ENCODE measurements at places on chromosomes 1 and 21. TPM values are rescaled to one million over a fixed set of nuclear protein-coding genes. Genes with fewer than 3 reads are reported as not detected.

Gene PDC
- not detected for total RNA-seq

Gene NAV1
- 66.6 TPM for total RNA-seq

Gene TMPRSS2
- total RNA-seq: not detected

Gene IGSF9
- 0.30 TPM for total RNA-seq

Gene GRIK3
- 0.91 TPM for total RNA-seq

Gene OR2T29
- total RNA-seq: not detected

Gene DNM3
- 1.7 TPM for total RNA-seq

Gene TRNP1
- 31.7 TPM for total RNA-seq

Gene CD101
- 1.0 TPM for total RNA-seq

Gene CNKSR1
- 1.4 TPM for total RNA-seq

Gene TDRD5
- total RNA-seq: not detected

Gene KMO
- total RNA-seq: 0.56 TPM

Gene TMPRSS15
- not detected for total RNA-seq

Gene DCST2
- total RNA-seq: 0.16 TPM

Gene CSF3R
- 3.3 TPM for total RNA-seq

Gene IER5
- 15.1 TPM for total RNA-seq

Gene KRTAP13-3
- total RNA-seq: not detected

Gene ATP1B1
- total RNA-seq: 302 TPM

Gene CIART
- total RNA-seq: 11.8 TPM

Gene SPRR2E
- total RNA-seq: not detected

Gene CELA3B
- total RNA-seq: not detected

Gene OR2T33
- total RNA-seq: not detected

Gene SPATC1L
- total RNA-seq: 6.3 TPM

Gene PPFIA4
- 19.3 TPM for total RNA-seq

Gene RNF186
- total RNA-seq: not detected

Gene ADGRB2
- 14.7 TPM for total RNA-seq

Gene NOTCH2
- total RNA-seq: 20.1 TPM

Gene SUSD4
- total RNA-seq: 5.8 TPM

Gene SGIP1
- 3.6 TPM for total RNA-seq

Measured in Right ventricle myocardium superior (tissue), 1 donor.